Effector CD4-positive, alpha-beta T cell (primary cell): ENCODE measurements at places on chromosomes 6 and 20.
A peak's percentile ranks its signal among the peaks of the same experiment; 100 is the strongest.

DNA sequence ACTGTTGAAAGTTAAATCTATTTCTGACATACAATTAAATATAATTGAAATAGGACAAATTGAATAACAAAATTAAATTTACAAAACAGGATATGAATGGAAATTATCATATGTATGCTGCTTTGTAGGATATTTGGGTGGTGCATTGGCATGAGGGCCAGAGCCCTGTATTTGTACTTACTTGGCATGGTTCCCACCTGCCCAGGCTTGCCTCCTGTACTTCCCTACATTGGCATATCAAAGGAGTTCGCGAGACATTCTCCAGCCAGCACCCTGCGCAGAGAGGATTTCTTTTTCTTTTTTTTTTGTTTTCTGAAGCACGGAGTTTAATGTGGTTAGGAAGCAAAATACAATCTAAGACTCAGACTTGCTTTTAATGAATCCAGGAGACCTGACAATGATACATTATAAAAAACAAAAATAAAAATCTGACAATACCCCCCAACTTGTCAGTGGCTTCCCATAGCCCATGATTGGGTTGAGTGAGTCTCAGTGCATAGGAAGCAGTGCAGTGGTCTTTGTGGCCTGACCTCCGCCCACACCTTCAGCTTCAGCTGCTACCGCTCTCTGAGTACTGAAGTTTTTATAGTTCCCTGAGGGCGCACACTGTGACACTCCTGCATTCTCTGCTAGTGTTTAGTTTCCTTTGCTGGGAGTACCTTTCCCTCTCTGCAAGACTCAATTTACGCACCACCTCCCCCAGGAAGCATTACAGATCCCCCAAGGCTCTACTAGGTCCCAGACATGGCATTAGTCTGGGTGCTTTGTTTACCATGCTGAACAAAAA is 440.8 kb downstream of the UTRN start:
- DNase-seq, result no peak

DNA sequence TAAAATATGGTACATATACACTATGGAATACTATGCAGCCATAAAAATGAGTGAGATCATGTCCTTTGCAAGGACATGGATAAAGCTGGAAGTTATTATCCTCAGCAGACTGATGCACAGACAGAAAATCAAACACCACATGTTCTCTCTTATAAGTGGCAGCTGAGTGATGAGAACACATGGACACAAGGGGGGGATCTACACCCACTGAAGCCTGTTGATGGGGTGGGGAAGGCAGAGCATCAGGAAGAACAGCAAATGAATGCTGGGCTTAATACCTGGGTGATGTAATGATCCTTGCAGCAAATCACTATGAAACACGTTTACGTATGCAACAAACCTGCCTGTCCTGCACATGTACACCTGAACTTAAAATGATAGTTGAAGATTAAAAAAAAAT is 71.3 kb downstream of the MANEA start:
- DNase-seq, result no peak

- DNase-seq, result no peak
These were observed 1.1 kb downstream of the RNF114 start for GRCh38 chr20:49937027-49937929.

DNA sequence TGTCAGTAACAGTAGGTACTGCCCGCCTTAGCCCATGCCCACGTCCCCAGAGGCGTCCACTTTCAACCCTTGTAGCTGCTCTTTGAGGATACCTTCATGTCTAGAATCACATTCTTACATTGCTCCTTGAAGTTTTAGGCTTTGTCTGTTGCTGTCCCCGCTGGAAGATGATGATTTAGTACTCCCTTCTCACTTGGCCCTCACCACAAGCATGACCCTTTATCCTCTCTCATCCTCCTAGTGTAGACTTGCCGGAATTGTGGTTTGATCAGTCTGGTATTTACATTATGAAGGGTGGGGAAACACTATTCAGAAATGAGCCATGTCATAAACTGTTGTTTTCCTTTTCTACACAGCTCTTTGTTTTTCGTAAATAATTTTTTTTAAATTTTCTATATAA is 87.4 kb downstream of the ARID1B start:
- no peak for DNase-seq

GRCh38 chr6:79895382-79896074 is 51.8 kb downstream of the ELOVL4 start:
- no peak for DNase-seq

DNA sequence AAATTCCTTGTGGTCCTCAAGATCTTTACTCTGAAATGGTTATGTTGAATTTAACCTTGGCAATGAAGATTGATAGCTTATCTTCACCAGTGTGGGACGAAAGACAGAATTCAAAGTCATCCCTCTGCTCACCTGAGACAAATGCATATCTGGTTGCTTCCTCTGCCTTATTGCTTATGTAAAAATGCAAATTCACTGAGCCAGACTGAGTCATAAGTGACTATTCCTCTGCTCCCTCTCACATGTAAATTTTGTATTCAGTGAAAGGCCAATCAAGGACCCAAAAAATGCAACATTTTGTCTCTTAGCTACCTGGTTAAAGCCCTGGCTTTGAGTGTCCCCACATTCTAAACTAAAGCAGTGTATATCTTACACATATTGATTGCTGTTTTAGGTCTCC is 593.1 kb upstream of the GJE1 start:
- DNase-seq, result no peak

GRCh38 chr20:4788314-4788713 is 66.6 kb downstream of the PRND start:
- DNase-seq, result no peak

GRCh38 chr6:13243033-13243432 is 85.3 kb downstream of the TBC1D7 start:
- no peak for DNase-seq

GRCh38 chr6:1679688-1680068 is 70.0 kb downstream of the FOXC1 start:
- no peak for DNase-seq

- DNase-seq, result no peak
These were observed 23.5 kb downstream of the DNAAF9 start for GRCh38 chr20:3383878-3384495.

DNA sequence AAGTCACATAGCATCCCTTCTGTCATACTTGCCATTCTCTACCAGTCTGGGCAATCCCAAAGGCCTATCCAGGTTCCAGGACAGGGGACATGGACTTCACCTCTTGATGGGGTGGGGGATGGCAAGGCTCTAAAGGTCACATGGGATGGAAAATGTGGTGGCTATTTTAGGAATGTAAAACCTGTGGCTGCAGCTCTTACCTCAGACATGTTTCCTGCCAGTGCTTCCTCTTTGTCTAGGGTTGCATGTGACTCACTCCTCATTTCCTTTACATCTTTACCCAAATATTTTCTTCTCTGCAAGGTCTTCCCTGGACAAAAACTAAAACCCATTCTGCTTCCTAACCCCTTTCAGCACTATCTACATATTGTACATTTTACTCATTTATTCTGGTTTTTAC is 135.7 kb downstream of the BTBD3 start:
- DNase-seq, result no peak

DNA sequence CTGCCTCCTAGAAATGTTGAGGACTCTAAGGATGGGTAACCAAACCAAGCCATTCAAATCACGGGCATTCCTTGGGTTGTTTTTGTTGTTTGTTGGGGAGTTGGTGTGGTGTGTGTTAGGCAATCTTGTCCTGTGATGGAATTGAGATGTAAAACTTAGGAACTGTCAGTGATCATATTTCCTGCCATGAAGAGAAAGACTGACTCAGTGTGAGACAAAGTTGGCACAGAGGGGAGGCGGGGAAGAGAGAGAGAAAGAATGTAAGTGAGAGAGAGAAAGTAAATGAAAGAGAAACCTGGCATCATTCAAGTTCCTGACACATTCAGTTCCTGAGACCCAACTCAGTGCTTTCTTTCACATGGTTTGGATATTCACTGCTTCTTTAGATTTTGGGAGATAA is 21.6 kb upstream of the FBXO30 start:
- no peak for DNase-seq

GRCh38 chr6:388202-388903 is 3.2 kb upstream of the IRF4 start:
- no peak for DNase-seq

DNA sequence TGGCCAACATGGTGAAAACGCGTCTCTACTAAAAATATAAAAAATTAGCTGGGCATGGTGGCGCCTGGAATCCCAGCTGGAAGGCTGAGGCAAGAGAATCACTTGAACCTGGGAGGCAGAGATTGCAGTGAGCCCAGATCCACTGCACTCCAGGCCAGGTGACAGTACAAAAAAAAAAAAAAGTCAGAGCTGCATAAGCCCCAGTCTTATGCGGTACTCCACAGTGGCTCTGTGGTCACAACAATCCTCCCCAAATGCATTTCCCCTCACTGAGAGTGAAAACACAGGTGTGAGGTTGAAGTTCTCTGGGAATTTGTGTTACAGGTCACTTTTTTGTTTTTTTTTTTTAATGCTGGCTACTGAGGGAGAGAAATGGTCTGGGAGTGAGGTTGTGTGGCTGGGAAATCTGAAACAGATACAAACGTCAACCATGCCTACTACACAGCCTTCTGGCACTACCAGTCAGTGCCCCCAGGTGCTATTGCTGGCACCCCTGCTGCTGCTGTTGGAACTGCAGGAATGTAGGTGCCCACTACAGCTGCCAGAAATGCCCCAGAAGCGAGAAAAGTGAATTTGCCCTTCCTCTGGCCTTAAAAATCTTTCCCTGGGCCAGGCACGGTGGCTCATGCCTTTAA is 5.7 kb downstream of the MRPS26 start:
- no peak for DNase-seq

GRCh38 chr6:113684382-113684901 is 172.7 kb upstream of the MARCKS start:
- no peak for DNase-seq

- DNase-seq, result no peak
These were observed 236.7 kb downstream of the FARS2 start for GRCh38 chr6:5497896-5498578.

DNA sequence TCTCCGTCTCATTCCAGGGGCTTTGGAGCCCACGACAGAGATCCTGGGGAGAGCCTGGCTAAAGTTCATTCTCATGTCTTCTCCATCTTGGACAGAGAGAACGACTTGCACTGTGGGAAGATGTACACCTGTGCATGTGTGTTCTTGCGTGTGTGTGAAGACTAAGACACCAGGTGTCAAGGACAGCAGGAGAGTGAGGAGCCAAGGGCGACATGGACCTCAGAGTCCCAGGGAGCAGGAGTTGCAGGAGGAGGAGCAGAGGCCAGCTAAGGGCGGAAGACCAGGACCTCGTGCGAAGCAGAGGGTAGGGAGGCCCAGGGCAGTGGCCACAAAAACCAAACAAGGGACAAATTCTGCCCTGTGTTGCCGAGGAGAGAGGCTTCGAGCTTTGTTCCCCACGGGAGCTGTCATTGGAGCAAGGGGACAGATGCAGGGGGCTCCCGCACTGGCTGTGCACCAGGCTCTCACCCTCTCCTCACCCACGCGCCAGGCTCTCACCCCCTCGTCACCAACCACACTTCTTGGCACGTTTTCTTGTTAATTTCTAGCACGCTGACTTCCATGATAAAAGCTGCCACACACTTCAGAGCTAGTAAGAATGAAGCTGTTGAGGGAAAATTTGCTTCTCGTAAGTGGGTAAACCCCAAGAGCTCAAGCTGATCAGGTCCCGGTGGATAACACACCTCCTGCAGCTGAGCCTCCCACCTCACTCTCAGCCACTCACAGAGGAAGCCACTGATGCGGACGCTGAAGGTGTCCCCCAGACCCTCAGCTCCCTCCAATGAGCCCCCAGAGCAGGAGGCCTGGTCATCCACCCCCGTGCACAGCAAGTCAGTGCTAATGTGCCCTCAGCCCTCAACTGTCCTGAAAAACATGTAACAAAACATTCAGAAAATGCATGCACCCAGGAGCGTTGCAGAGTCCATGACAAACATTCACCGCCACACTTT is 62.6 kb downstream of the DLL1 start:
- no peak for DNase-seq

GRCh38 chr6:30154709-30155519 is 6.1 kb downstream of the TRIM10 start:
- DNase-seq, result no peak

DNA sequence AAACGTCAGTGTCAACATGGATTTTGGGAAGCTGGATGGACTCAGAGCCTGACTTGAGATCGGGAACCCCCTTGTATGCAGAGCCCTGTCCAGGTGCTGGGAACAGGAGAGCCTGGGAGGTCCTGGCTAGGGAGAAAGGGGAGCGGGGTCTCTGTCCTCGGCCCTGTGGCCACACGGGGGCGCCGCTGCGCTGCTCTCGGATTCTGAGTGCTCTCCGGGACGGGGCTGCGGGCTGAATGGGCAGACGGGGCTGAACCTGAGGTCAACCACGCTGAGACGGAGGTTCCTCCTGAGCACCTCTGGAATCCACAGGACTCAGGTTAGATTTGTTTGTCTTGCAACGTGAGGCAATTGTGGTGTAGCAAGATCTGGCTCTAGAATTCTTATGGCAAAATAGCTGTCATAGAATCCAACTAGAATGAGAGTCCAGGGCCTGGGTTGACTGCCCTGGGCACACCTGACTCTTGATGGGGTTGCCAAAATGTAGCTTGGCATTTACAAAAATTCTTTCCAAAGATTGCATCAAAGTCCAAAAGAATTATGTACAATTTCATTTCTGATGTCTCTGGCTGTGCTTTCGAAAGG is 20.6 kb upstream of the HLA-F start:
- peak; percentile 71 for DNase-seq

DNA sequence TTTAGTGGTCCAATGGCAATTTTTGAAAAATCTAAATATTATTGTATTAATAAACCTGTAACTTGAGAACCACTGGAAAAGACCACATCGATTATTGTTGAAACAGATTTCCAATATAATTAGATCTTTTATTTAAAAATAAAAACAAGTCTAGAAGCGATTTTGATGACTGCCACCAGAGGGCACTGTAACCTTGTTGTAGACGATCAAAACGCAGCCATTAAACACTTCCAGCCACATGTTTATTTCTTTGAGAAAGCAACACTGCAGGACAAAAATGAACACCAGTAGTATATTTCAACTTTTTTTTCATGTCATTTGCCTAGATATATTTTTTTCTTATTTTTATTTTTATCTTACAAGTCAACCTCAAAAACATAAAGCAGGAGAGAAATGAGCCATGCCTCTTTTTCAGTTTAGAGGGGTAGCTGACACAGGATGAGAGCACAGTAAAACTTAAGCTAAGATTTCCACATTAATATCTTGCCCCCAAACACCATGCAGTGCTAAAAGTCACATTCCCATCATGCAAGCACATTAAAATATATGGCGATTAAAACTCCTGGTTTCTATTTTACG is 115.4 kb downstream of the OPRM1 start:
- DNase-seq, result peak; percentile 68
